ENCODE measurements at places on chromosomes 4 and X.

DNA sequence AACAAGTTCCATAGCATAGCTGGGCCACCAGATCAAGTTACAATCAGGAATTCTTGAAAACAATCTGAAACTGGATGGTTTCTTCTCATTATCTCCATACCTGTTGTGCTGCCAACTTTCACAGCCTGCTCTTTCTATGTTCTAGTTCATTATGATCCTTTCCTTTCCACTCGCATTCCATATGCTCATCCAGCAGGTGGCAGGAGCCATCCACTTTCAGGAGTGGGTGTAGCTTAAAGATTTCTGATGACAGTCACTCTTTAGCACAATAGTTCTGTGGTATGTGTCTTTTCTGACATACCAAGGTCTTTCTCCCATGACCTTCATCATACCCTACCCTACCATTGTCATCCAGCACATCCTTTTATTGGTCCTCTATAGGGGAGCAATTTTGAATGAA, 46.4 kb downstream of the PAGE2 start:
- no peak for DNase-seq

GRCh38 chr4:146029147-146029546, 90.5 kb upstream of the ZNF827 start:
- no peak for DNase-seq

GRCh38 chr4:151407466-151408379, 1.3 kb upstream of the FHIP1A start:
- no peak for DNase-seq

- no peak for DNase-seq
Observed at GRCh38 chrX:150899191-150899757, 806 bp upstream of the CD99L2 start.

GRCh38 chr4:37812713-37813112, 13.8 kb upstream of the PGM2 start:
- DNase-seq, result peak; percentile 19

GRCh38 chrX:151680805-151681204, 14.5 kb upstream of the PRRG3 start:
- no peak for DNase-seq

DNA sequence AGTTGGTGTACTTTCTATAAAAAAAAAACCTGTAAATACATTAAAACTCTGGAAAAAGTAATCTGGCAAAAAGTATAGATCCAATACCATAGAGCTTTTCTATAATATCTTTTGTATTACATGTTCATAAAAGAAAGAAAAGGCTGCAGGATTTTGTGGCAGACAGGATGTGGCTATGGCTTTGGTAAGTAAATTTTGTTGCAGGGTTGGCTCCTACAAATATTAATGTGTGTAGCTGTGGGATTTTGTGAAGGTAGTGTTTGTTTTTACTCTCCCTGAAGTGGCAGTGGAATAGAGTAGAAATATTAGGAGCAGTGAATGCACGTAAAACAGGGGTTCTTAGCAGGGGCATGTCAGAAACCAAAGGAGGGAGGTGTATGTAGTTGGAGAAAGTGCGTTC, 84.8 kb downstream of the TSPAN7 start:
- no peak for DNase-seq

DNA sequence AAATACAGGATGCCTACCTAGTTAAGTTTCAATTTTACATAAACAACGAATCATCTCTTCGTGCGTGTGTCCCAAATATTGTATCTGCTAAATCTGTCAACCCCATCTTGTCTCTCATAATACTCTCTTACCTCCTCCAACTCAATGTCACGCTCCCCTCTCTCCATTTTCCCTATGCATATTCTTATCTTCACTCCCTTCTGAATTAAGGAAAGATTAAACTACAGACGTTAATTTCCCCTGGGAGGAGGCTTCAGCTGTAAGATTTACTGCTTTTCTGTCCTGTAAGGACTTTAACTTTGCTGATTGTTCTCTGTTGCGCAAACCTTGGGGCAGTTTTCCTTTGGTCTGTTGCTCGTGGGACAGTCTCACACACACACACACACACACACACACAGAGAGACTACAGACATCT, 455 bp upstream of the ABCB7 start:
- DNase-seq, result no peak

DNA sequence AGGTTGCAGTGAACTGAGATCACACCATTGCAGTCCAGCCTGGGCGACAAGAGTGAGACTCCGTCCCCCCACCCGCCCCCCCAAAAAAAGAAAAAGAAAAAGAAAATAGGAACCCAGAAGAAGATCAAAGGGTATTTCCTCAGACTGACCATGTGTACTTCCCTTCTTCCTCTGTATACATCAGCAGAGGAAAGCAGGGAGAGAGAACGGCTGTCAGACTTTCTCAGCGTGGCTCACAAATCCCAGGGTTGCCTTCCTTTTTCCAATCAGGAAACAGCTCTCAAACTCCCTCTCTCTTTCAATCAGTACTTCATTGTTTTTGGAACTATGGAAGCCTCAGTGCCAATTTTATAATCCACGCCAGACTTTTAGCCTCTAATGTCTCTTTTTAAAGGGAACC, 59.1 kb downstream of the CHRNA9 start:
- DNase-seq, result no peak

GRCh38 chr4:56914336-56914735, 6.6 kb downstream of the REST start:
- DNase-seq, result no peak

DNA sequence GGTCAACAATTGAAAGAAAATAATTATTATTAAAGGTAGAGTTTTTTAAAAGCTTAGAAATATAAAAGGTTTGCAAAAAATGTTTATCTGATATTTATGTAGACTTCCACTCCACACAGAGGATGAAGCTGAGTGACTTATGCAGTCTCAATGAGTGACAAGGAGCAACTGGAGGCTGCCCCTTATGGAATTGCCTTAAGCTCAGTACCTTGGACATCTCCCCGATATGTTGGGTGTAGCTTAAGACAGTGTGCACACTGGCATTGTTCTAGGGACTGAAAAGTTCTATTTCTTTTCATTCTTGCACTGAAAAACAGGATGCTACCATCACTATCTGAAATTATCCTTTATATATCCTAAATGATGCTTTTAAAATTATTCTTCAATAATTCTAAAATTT, 292.1 kb downstream of the PRDM5 start:
- DNase-seq, result no peak

GRCh38 chrX:134664202-134664601, 5.9 kb upstream of the PLAC1 start:
- no peak for DNase-seq

DNA sequence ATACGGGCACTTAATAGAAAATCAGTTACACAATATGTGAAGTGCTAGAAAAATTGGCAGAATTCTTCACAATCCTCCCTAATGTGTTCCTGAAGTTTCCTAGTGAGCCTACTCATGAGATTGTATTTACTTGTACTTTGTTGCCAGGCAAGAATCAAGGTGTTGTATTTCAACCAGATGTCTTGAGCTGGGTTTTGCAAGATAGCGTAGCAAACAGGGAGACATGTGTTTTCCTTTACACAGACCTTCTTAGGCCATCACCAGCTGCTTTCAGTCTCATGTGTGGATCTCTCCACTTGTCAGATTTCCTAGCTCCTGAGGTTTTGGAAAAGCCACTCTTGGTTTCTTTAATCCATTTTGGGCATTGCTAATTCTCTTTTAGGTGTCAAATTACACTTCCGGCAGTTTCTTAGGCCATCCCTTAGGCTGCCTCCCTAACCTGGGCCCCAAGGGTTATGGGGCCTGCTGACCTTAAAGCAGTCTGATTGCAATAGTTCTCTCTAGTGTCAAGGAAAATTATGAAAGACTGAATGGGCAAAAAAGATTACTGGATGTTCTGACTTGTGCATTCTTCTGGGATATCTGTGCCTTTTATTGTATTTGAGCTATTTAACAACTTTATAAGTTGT, 12.2 kb upstream of the EDA start:
- no peak for DNase-seq

GRCh38 chrX:2831471-2832228, 2.9 kb downstream of the GYG2 start:
- DNase-seq, result no peak

Measured in BJ (cell line).